CD4-positive, CD25-positive, alpha-beta regulatory T cell (primary cell): ENCODE measurements at places on chromosomes 7 and 10. TPM values are rescaled to one million over a fixed set of nuclear protein-coding genes. Genes with fewer than 3 reads are reported as not detected.

The NPTX2 gene
- total RNA-seq, result not detected

GRCh38 chr10:43693602-43694001 lies 44.9 kb upstream of the ZNF32 start:
- DNase-seq, result no peak

The AGMO gene
- not detected for total RNA-seq

- DNase-seq, result no peak
Observed at GRCh38 chr7:129205987-129206785, 17.8 kb downstream of the SMO start.

The ENO4 gene
- total RNA-seq, result not detected

- DNase-seq, result no peak
Observed at GRCh38 chr7:45220846-45221618, 63.4 kb downstream of the RAMP3 start.

DNA sequence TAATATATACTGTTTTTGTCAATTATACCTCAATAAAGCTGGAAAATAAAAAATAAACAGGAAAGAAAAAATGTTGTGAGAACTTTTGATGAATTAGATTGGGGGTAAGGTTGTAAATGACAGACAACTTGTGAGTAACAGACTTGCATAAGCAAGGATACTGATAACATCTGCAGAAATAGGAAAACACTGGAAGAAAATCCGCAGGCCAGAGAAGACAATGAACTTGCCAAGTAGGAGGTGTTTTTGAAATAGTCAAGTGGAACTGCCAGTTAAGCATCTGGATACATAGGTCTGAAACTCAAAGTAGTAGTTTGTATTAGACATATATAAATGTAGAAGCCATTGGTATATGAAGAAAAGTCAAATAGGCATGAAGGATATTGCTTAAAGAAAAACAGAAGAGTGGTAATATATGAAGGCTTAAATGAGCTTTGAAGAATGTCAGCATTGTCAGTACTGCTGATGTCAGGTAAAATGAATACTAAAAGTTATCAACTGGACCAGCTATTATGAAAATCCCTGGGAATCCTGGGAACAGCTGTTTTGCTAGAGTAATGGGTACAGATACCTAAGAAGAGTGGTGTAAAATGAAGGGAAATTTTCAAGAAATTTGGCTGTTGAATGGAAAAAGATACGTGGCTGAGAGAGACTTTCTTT lies 58.7 kb downstream of the DNAJC1 start:
- no peak for DNase-seq
